ENCODE measurements at places on chromosomes 4 and X.

DNA sequence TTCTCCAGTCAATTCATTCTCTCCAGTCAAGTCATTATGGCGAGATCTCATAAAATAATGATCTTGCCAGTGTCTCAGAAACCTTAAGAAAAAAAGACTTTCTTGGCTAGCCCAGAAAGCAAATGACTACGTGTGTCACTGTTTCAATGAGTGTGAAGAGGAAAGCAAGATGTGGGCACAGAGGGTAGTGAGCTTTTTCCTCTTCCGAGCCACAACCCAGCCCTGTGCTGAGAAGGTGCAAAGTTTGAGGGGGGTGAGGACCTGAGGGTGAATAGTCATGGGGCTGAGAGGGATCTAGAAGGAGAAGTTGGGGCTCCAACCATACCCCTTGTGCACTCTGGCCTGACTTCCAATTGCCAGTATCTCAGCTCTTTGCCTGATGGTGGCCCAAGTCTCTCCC lies 85.6 kb upstream of the EGFL6 start:
- no peak for DNase-seq

DNA sequence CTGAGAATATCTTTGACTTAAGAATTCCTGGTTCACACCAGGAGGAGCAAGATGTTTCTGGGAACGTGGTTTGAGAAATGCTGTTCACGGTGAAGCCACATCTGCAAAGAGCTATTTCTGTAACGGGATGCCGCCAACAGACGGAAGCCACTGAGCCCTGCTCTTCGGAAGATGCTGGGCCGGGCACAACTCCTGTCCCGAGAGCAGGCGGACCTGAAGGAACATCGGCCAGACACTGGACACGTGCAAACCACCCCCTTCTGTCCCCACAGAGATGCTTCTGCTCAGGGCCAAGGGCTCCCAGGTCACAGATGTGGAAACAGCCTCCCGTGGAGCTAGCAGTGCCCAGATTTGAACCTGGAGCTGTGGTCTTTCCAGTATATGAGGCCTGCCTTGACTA lies 24.3 kb downstream of the HMX1 start:
- no peak for DNase-seq

- DNase-seq: no peak
These were observed 44.1 kb downstream of the DTHD1 start for GRCh38 chr4:36325499-36325898.

- no peak for DNase-seq
These were observed 280.3 kb downstream of the INPP4B start for GRCh38 chr4:142565771-142566170.

DNA sequence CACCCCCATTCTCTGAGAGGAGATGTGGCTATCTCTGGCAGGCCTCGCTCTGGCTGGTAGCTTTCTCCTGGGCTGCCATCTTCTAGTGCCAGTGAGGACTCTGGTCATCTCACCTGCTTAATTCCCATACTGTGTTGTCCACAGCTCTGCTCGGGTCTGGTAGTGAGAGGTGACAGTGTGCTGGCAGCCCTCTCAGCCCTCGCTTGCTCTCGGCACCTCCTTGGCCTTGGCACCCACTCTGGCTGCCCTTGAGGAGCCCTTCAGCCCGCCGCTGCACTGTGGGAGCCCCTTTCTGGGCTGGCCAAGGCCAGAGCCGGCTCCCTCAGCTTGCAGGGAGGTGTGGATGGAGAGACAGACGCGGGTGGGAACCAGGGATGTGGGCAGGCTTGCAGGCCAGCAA lies 52.7 kb downstream of the CPLX1 start:
- DNase-seq: no peak

DNA sequence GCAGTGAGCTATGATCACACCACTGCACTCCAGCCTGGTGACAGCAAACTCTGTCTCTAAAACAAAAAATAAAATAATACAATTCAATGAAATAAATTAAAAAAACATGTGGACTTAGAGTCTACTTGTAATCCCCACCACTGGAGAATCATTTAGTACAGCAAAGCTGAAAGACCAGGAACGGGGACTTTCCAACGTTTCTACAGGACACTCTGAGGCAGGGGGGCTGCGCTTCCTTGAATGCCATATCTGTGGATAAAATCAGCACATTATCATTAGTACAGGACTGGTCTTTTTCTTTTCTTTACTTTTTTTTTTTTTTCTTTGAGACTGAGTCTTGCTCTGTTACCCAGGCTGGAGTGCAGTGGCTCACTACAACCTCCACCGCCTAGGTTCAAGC lies 124.8 kb downstream of the MXRA5 start:
- DNase-seq: no peak

- DNase-seq: no peak
These were observed 2.3 kb upstream of the NR3C2 start for GRCh38 chr4:148444296-148445070.

- peak; percentile 20 for DNase-seq
These were observed 775 bp downstream of the KCTD8 start for GRCh38 chr4:44447563-44448504.

DNA sequence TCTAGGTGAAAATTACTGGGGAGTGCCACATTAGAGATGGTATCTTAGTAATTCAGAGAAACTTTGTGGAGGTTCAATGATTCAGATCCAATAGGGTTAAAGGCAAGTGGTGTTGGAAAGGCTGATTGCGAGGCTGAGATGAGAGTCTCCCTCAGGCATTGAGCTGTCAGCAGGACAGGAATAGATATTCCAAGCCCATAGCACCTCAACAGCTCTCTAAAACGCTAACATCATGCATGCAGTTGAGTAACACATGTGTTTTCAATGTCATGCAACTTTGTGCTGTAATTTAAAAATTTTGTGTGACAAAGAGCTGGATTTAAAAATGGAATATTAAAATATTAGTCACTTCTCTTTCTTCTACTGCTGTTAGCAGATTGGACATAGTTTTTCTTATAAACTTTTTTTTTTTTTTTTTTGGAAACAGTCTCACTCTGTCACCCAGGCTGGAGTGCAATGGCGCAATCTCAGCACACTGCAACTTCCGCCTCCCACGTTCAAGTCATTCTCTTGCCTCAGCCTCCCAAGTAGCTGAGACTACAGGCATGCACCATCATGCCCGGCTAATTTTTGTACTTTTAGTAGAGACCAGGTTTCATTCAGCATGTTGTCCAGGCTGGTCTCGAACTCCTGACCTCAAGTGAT lies 173.5 kb upstream of the C1QTNF7 start:
- DNase-seq: no peak

DNA sequence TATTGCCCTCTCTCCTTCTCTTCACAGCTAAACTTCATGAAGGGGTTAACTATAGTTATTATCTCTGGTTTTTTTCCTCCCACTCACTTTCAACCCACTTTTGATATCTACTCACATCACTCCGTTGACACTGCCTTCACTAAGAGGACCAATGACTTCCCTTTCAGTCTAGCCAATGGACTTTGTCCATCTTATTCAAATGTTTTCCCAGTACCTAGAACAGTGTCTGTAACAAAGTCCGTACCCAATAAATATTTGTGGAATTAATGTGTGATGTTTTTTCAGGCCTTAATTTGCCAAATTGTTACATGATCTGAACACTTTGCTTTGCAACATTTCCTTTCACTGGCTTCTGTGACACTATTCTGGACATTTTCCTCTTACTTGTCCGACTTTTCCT lies 106.0 kb upstream of the AR start:
- DNase-seq: no peak

DNA sequence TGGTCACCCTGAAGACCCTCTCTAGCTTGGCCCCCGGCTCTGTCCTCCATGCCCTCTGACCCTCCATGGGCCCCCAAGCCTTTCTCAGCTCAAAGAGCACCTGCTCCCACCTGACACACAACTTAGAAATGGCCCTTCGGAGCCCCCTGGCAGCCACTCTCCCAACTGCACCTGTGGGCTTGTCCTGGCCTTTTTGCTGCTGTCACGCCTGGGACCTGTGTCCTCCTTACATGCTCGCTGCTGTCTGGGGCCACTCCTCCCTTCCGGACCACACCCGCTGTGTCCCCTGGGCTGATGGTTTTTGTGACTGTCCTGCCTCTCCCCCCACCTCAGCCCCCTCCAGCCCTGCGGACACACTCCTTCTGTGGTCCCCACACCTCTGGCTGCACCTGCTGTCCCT lies 106.2 kb upstream of the AFAP1 start:
- no peak for DNase-seq

DNA sequence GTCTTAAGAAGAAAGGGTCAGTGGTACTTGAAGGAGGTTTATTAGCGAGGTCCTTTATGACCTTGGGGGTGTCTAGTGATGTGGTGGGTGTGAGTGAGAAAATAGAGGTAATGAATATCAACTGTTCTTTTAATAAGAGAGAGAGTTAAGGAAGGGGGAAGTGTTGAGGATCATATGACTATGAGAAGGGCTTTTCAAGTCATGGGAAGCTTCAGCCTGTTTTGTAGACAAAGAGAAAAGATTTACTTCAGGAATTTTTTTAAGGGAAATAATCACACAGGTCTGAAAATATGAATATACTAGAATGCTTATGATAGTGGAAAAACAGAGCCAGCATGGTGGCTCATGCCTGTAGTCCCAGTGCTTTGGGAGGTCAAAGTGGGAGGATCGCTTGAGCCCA lies 41.3 kb upstream of the MTMR1 start:
- no peak for DNase-seq

GRCh38 chrX:40316502-40316901 lies 218.7 kb upstream of the BCOR start:
- no peak for DNase-seq

- DNase-seq: no peak
These were observed 30.0 kb upstream of the IRF2 start for GRCh38 chr4:184504385-184504784.

- DNase-seq: no peak
These were observed 255.1 kb upstream of the GPC4 start for GRCh38 chrX:133670383-133670782.

DNA sequence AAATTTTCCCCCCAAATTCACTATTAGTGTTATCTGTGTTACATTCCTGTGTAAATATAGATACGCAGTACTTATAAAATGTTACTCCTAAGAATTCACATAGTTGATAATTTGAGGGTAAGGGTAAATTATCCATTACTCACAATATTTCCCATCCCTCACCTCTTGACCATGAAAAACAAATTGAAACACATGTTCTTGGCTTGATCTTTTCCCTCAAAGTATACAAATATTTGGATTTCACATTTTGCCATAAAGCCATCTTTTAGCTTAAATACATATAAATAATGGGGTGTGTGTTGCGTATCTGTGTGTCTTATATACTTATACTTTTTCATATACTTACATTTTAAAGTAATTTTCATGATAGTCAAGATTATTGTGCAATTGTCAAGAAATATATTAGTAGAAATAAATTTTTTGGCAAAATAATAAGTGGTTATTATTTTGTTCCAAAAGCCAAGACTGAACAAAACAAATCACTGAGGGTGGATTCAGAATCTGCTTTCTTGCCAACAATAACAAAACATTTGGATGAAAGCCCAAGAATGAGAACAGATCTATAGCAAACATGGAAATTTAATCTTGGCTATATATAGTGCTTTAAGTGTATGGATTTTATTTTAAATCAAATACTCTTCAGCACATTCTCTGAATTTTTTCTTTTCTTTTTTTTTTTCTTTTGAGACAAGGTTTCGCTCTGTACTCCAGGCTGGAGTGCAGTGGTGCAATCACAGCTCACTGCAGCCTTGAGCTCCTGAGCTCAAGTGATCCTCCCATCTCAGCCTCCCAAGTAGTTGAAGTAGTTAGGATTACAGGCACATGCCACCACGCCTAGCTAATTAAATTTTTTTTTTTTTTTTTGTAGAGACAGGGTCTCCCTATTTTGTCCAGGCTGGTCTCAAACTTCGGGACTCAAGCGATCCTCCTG lies 48.5 kb upstream of the PRSS48 start:
- no peak for DNase-seq

- no peak for DNase-seq
These were observed 17.9 kb downstream of the COQ2 start for GRCh38 chr4:83266689-83267088.

DNA sequence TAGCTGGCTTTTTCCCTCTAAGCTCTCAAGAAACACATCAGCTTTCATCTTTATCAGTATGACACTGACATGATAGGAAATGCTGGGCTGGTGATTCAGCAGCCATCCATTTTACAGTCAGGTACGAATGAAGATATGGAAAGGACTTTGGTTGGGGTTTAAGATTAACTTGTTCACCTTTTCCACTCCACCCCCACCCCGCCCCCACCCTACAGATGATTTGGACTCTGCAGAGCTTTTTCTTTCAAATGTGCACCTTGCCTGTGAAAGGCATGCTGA lies 132.6 kb downstream of the AKAP4 start:
- DNase-seq: no peak

DNA sequence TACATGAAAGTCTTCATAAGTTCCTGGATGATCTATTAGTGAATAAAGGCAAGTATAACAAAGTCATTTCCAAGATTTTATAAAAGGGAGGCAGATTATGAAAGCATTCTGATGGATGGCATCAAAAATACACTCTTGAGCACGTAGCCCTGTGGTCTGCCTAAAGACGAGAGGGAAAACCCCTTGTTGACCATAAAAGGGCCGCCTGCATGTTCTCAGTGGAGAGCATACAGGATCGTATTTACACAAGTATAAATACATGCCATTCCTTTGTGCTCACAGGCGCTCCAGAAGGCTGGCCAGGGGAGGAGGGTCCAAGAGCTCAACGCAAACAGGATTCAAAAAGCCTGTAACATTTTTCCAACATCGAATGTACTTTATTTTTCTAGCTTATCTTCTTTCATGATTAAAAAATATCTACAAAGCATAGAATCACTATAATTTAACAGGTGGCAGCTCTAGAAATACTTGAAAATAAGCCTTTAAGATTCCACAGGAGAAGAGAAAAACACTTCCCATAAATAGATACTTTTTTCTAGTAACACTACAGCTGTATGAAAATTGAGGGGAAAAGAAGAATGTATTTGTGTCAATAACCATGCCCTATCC lies 29.6 kb downstream of the PDGFC start:
- no peak for DNase-seq

DNA sequence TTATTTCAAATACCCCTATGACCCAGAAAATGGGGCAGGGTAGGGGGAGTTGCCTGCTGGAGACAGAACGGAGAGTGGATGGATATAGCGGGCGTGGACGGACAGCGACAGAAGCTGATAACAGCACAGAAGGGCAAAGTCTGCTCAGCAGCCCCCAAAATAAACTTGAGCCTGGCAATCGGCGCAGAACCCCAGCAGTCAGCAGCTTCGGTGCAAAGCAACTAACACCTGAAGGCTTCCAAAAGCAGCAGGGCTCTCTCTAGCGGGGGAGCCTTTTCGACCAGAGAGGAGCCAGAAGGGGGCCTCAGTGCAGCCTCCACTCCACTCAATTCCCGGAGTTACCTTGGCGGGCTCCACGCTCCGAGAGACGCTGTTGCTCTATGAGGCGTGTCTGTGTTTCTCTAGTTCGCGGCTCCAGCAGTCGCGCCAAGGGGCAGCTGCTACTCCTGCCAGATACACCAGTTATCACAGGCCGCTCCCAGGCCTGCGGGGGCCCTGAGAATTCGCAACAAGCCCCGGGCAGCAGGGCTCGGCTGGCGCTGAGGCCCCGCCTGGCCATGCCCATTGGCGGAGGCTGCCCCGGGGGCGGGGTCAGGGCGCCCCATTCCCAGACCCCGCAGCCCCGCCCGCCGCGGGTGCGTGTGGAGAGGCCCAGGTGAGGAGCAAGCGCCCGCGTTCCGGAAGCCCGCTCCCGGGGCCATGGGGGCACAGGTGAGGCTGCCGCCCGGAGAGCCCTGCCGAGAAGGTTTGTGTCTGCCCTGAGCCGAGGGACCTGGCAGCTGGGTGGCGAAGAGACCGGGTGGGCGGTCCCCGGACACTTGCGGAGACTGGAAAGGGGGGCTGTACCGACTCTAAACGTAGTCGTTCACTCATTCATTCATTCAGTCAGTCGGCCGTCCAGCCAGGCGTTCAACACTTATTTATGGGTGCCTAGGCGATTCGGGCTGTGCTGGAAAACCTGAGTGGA lies at the start of the genes CNGA1 and NIPAL1:
CNGA1 (minus strand) TSS at position 541 of the 967 bp plus-strand sequence. CDS start 63,992 bp downstream, outside the sequence.
NIPAL1 (plus strand) TSS at position 632 of the 967 bp plus-strand sequence; CDS start at position 700, 68 bp downstream.
- peak; percentile 82 for DNase-seq

- DNase-seq: no peak
These were observed 53.0 kb downstream of the COQ2 start for GRCh38 chr4:83231620-83232076.

Measured in activated T-cell treated with anti-CD3 and anti-CD28 coated beads, Interleukin-2, amount 50 U/mL, for 48 hours (primary cell).